ENCODE measurements at places on chromosomes 4 and X. TPM values are rescaled to one million over a fixed set of nuclear protein-coding genes. Genes with fewer than 3 reads are reported as not detected.

GRCh38 chr4:68390205-68390935 lies 40.5 kb upstream of the YTHDC1 start:
- DNase-seq, result peak; percentile 9

DNA sequence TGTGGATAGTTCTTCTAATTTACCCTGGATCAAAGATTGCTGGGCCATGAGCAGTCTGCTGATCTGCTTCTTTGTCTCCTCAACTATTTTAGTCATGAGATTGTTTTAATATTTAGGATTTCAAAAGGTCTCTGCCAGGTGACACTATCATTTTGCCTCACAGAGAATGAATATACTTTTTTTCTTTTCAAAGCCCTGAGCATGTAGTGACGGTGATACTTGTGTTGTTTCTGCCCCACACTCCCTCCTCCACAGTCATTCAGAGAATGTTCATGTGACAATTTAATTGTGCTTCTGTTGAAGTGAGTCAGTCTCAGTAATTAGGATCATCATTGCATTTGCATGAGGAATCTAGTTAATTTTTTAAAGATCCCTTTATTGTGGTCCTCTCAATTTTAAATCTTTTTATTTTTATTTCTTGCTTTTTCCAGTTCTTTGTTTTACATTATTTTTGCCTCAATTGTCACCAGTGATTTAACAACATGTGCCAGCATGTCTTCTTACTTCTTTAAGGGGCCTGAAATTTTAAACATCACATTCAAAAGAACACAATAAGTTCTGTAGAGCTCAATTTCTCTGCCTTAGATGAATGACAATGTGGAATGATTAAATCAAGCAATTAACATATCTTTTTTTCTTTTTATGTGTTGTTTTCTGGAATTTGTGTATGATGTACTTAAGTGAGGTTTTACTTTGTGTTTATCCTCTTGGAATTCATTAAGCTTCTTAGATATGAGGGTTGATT lies 12.3 kb downstream of the MMRN1 start:
- DNase-seq, result no peak

DNA sequence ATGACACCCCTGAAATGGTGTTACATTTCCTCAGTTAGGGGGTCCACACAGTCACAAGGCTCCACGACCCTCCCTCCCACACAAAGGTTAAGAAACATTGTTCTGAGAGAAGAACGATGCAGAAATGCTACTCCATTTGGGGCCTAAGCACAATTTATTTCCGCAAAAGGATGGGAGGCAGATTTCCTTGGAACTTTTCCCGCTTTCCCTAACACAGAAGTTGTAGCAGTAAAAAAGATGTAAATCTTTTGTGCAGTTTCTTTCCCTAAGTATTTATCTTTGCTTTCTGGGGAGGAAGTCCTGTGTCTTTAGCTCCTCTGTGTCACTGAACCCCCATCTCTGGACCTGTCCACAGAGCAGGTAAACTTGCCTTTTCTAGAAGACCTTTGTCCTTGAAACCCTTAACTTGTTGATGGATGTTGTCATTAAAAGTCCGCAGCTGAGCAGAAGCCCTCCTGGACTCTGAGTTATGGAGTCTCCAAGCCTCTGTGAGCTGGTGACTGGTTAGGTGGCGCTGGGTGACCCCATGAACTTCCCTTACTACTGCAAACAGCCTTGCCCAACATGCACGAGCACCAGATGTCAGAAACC lies 67.2 kb upstream of the SHISA3 start:
- DNase-seq, result no peak

- no peak for DNase-seq
These were observed 14.6 kb downstream of the SH3RF1 start for GRCh38 chr4:169256101-169256612.

The VSIG4 gene
- total RNA-seq, result not detected

DNA sequence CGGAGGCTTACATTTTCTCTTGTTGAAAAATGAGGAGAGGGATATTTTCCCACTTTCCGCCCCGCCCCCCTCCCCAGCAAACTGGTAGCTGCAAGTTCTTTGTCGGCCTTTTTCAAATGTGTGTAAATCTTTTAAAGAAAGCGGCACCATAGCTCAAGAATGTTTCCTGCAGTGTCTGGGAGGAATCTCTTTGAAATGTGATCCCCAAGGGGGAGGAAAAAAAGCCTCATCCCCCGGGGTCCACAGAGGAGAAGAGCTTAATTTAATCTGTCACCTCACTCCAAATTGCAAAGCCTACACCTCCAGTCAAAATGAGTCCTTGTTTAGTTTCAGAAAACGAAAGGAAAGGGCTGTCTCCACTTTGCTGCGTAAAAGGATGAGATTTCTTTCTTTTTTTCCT lies 34.8 kb downstream of the ASMT start:
- no peak for DNase-seq

- peak; percentile 58 for DNase-seq
These were observed 63.2 kb downstream of the CLDN22 start for GRCh38 chr4:183256756-183257385.

DNA sequence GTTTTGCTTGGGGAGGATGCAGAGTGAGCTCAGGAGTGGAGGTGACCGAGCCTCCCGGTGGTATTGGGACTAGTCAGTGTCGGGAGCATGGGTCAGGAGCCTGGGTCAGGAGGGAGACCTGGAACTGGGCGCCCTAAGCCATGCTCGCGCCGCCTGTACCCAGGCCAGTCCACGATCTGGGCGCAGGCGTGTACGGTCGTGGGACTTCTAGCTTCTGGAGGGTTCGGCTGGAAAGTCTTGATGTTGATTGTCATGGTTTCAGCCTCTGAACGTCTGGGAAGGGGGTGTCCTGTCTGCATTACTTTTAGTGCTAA lies 244 bp downstream of the EIF2S3 start:
- DNase-seq, result no peak

DNA sequence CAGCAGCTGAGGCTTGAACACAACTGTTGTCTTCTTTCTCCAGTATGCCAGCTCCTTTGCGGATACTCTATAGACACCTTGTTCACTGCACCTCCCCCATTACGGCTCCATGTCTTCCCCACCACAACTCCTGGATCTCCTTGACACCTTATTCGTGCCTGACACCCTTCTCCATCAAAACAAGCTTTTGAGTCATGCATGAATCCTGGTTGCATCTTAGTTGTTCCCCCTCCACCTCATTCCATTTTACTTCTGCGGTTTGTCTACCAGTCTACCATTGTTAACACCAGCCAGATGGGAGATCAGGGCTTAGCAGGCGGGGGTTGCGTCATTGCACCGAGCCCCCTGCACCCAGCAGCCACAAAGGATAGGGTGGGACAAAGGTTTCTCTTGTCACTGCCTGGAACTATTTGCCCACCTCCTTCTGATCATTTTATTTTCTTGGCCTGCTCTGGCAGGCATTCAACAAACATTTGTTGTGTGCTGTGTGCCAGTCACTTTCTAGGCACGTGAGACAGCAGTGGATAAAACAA lies 2.0 kb upstream of the CDK16 start:
- no peak for DNase-seq

GRCh38 chr4:29588617-29589016 lies 1131.6 kb upstream of the PCDH7 start:
- no peak for DNase-seq

The GABRG1 gene
- not detected for total RNA-seq

The KCTD8 gene
- 1.1 TPM for total RNA-seq

The PRIMPOL gene
- total RNA-seq, result 31.0 TPM

DNA sequence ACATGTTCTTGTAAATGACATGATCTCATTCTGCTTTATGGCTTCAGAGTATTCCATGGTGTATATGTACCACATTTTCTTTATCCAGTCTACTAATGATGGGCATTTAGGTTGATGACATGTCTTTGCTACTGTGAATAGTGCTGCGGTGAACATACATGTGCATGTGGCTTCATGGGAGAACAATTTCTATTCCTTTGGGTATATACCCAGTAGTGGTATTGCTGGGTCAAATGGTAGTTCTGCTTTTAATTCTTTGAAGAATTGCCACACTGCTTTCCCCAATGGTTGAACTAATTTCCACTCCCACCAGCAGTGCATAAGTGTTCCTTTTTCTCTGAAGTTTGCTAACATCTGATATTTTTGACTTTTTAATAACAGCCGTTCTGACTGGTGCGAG lies 1080.3 kb downstream of the CCSER1 start:
- DNase-seq, result no peak

GRCh38 chrX:40877887-40878286 lies 142.5 kb upstream of the MED14 start:
- peak; percentile 59 for DNase-seq

The WAS gene
- 0.09 TPM for total RNA-seq

The DMRTC1 gene
- total RNA-seq, result not detected

- no peak for DNase-seq
These were observed 435.3 kb downstream of the ZIC3 start for GRCh38 chrX:138001226-138001625.
